H1 (cell line): ENCODE measurements at places on chromosomes 6 and 20.

- H3K27me3 ChIP-seq = no peaks in the 10 kb centered on the region
- H3K27ac ChIP-seq = no peak overlapping the region
- no peaks in the 10 kb centered on the region for H3K36me3 ChIP-seq
- no peak for DNase-seq
- no peak overlapping the region for H3K4me3 ChIP-seq
These were observed 1289.3 kb upstream of the CITED2 start for GRCh38 chr6:140663772-140664171.

GRCh38 chr6:3011592-3011991, 11.9 kb downstream of the NQO2 start:
- H3K4me3 ChIP-seq = no peak overlapping the region
- H3K27ac ChIP-seq = no peak overlapping the region
- H3K36me3 ChIP-seq = peaks cover 28% of the 10 kb centered on the region
- no peak for DNase-seq

DNA sequence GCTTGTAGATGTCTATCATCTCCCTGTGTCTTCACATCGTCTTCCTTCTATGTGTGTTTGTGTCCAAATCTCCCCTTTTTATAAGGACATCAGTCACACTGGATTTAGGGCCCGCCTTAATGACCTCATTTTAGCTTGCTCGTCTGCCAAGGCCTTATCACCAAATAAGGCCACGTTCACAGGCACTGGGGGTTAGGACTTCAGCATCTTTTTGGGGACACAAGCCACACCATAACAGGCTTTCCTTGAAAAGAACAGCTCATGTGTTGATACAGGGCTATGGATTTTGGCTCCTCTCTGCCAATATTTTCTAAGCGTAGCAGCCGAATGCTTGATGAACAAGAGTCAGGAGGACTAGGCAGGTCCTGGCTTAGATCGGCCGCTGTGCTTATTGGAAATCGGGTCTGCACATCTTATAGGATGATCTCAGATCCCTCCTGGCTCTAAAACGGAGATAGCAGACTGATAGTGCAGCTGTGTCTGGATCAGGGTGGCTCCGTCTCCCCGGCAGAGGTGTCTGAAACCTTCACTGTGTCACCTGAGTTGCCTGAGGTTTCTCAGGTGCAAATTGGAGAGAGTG, 16.2 kb upstream of the TMEM181 start:
- H3K27me3 ChIP-seq = no peaks in the 10 kb centered on the region
- H3K4me3 ChIP-seq = no peak overlapping the region
- H3K27ac ChIP-seq = no peak overlapping the region
- no peaks in the 10 kb centered on the region for H3K36me3 ChIP-seq
- DNase-seq = no peak
- H3K4me1 ChIP-seq = peaks cover 3% of the 10 kb centered on the region

DNA sequence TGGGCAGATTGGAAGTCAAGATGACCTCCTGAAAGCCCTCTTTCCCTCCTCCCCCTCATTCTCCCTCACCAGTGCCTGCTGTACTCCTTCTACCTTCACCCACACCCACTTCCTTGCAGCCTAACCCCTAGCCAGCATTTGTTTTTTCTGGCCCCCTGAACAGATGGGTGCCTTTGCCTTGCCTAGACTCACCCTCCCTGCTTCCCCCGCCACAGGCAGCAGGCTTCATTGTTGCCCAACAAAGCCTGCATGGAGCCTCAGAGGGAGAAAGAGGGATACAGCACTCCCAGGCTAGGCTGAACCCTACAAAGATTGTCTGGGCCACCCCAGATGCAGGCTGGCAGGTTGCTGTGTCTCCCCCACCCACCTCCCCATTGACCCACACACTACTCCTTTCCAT, 2.7 kb downstream of the MOCS1 start:
- no peaks in the 10 kb centered on the region for H3K4me1 ChIP-seq
- no peaks in the 10 kb centered on the region for H3K27me3 ChIP-seq
- no peak overlapping the region; the same call in 1 of the 2 replicates for H3K27ac ChIP-seq
- DNase-seq = no peak
